ENCODE measurements at places on chromosomes 2 and 18. TPM values are rescaled to one million over a fixed set of nuclear protein-coding genes. Genes with fewer than 3 reads are reported as not detected.
A peak's percentile ranks its signal among the peaks of the same experiment; 100 is the strongest.

PSD4 gene
- 13.1 TPM for total RNA-seq

GALNT3 gene
- 3.5 TPM for total RNA-seq

TCF23 gene
- total RNA-seq: not detected

LRRC30 gene
- total RNA-seq: not detected

NGEF gene
- total RNA-seq: 0.81 TPM

SDC1 gene
- total RNA-seq: 3.1 TPM

ZNF407 gene
- 26.7 TPM for total RNA-seq

SERPINB4 gene
- not detected for total RNA-seq

POLE4 gene
- 12.8 TPM for total RNA-seq

NOL4 gene
- not detected for total RNA-seq

- no peaks in the 10 kb centered on the region for H3K4me1 ChIP-seq
- no peaks in the 10 kb centered on the region for H3K27me3 ChIP-seq
- no peak for DNase-seq
- no peak overlapping the region for H3K27ac ChIP-seq
Measured at GRCh38 chr2:145316496-145316895, 796.6 kb upstream of the ZEB2 start.

- H3K36me3 ChIP-seq: no peaks in the 10 kb centered on the region
- no peak overlapping the region for H3K27ac ChIP-seq
- no peaks in the 10 kb centered on the region for H3K27me3 ChIP-seq
- peaks cover 49% of the 10 kb centered on the region for H3K4me1 ChIP-seq
- DNase-seq: no peak
Measured at GRCh38 chr18:28115149-28115550, 61.8 kb downstream of the CDH2 start.

- no peak overlapping the region for H3K4me3 ChIP-seq
- H3K27ac ChIP-seq: no peak overlapping the region
- DNase-seq: no peak
- H3K36me3 ChIP-seq: no peaks in the 10 kb centered on the region
Measured at GRCh38 chr2:63769915-63770314, 71.8 kb upstream of the UGP2 start.

- H3K36me3 ChIP-seq: no peaks in the 10 kb centered on the region
- no peak overlapping the region for H3K4me3 ChIP-seq
- DNase-seq: no peak
- H3K4me1 ChIP-seq: no peaks in the 10 kb centered on the region
- no peaks in the 10 kb centered on the region for H3K27me3 ChIP-seq
- H3K27ac ChIP-seq: no peak overlapping the region
Measured at GRCh38 chr2:195782156-195782555, 125.1 kb downstream of the SLC39A10 start.

GRCh38 chr18:47746615-47747014 lies 183.8 kb downstream of the SMAD2 start:
- H3K27ac ChIP-seq: no peak overlapping the region
- H3K36me3 ChIP-seq: no peaks in the 10 kb centered on the region

GRCh38 chr2:113119111-113119510 lies 8.3 kb upstream of the IL1RN start:
- no peaks in the 10 kb centered on the region for H3K27me3 ChIP-seq
- H3K4me3 ChIP-seq: no peak overlapping the region
- no peaks in the 10 kb centered on the region for H3K4me1 ChIP-seq

DNA sequence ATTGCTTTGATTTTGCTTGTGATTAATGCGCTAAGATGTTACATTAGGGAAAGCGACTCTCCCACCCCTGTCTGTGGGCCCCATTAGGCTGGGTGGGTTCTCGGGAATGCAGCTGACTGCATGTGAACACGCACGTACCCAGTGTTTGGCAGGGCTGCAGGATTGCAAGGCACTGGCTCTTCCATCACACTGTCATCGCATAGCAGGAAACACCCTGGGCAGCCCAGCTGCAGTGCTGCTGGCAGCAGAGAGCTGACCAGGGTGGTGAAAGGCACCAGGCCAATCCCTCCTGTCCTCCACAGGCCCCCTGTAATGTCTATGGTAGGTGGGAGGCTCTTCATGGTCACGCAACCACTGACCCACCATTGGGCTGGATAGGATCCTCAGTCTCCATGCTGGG lies 34.4 kb upstream of the FZD7 start:
- H3K4me1 ChIP-seq: no peaks in the 10 kb centered on the region
- no peaks in the 10 kb centered on the region for H3K36me3 ChIP-seq
- no peak for DNase-seq
- H3K27me3 ChIP-seq: no peaks in the 10 kb centered on the region
- no peak overlapping the region for H3K4me3 ChIP-seq

DNA sequence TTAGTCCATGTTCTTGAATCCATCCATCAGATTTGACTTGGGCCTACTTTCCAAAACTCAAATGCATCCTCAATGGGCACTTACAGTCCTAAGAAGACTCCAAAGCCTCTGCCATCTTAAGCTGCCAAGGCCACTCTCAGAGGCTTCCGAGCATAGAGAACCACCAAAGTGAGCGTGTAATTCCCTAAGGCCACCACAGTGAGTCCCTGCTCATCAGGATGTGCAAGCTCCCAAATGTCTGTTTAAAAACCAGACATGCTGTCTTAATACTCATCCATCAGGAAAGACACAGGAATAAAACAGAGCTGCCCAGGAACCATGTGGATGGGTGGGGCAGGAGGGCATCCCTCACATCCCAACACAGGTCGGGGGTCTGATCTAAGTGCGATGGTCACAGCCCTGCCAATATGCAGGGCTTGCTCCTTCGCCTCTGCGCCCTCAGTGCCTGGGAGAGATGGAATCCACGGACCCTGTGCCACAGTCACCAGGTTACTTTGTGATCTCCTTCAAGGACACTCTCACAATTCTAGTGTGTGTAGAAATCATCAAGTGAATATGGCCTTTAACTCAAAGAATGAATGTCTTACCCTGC lies 80.4 kb downstream of the POLR1A start:
- peaks cover 33% of the 10 kb centered on the region for H3K36me3 ChIP-seq
- H3K27ac ChIP-seq: no peak overlapping the region
- peaks cover 29% of the 10 kb centered on the region for H3K4me1 ChIP-seq
- DNase-seq: no peak
- no peaks in the 10 kb centered on the region for H3K27me3 ChIP-seq

DNA sequence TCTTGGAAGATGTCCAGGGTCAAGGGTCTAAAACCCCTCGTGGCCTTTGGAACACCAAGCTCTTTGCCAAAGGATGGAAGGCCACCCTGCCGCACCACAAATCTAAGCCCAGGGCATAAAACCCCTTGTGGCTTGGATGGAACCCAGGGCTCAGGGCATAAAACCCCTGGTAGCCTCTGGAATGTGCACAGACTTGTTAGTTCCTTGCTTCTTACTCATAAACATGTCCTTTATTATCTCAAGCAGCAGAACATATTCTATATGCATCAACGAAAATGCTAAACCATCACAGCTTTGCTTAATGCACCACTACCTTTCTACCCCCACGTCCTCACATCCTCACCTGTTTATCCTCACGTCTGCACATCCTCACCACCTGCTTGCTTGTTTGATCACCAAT lies 998.0 kb downstream of the DSC3 start:
- no peak overlapping the region for H3K27ac ChIP-seq
- no peaks in the 10 kb centered on the region for H3K36me3 ChIP-seq
- no peaks in the 10 kb centered on the region for H3K4me1 ChIP-seq

DNA sequence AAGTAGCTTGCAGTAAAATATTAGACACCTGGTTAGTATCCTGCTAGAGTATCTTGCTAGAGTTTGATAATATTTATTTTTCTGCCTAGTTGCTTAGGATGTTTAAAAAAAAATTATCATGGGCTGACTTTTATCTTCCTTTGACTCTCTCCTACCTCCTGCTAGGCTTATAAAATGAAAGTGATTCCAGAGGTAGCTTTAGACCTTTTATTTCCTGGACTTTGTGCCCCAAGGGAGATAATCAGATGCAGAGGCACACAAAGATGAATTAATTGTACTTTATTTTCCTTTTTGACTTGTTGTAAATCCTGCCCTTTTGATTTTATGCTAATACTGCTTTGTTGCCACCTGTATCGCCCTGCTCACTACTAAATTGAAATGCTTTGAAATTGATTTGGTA lies 130.7 kb downstream of the WDSUB1 start:
- no peaks in the 10 kb centered on the region for H3K27me3 ChIP-seq
- DNase-seq: no peak
- H3K36me3 ChIP-seq: peaks cover under 1% of the 10 kb centered on the region
- no peaks in the 10 kb centered on the region for H3K4me1 ChIP-seq
- no peak overlapping the region for H3K27ac ChIP-seq

DNA sequence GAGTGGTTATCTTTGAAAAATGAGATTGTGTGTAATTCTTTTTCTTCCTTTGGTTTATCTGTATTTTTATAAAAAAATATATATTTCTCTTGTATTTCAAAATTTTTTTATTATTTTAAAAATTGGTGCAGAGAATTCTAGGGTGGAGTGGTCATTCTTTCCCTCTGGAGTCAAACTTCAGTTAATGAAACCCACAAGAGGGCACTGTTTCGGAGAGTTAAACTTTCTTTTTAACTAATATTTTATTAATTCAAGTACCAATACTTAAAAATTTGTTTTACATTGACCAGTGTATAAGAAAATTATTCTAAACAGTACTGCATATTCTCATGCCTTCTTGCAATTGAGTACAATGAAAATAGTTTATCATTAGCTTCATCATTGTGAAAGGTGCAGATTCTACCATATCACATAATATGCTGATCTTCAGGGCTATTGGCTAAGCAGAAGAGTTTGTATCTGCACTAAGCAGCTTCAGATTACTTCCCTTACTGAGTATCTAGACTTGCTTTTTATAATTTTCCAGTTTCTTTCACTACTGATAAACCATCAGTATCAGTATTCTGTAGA lies 50.1 kb downstream of the HS1BP3 start:
- peaks cover 29% of the 10 kb centered on the region for H3K4me1 ChIP-seq
- DNase-seq: no peak
- H3K27me3 ChIP-seq: no peaks in the 10 kb centered on the region
- H3K4me3 ChIP-seq: no peak overlapping the region
- no peaks in the 10 kb centered on the region for H3K36me3 ChIP-seq

DNA sequence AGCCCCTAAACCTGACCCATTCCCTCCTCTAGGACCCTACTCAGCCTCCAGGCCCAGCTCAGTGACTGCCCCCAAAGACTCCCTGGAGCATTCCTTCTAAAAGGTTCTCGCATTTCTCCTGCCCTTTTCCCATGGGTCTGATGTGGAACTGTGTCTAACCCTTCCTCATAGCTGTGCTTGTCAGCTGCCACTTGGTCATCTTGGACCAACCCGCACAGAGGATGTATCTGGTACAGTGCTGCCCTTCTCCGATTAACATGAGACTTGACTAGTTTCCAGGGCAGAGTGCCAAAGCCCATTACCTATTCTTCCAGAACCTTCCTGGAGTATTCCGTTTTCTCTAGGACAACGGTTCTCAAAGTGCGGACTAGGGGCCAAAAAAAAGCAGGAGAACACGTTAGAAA lies 518 bp upstream of the NFU1 start:
- peak overlapping the region; percentile 88 for H3K27ac ChIP-seq
- peak; percentile 10 for DNase-seq
- peaks cover 13% of the 10 kb centered on the region for H3K4me1 ChIP-seq
- H3K36me3 ChIP-seq: no peaks in the 10 kb centered on the region
- H3K4me3 ChIP-seq: peak overlapping the region; percentile 83

DNA sequence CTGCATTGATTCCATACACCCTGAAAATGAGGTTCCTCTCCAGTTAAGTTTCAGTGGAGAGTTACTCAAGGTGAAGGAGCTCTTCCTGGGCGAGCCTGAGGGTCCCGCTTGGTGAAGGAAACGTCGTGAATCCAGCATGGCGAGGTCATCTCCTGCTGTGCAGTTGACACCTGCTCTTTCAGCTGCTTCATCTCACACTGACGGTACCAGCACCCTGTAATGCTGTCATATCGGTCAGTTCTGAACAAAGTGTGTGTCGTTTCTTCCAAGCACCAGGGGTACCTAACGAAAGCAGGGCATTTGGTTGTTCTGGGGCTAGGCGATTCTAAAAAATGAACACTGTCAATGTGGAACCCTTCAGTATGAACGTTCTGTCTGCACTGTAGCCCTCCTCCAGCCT lies 52.6 kb downstream of the ITGB1BP1 start:
- no peak overlapping the region for H3K27ac ChIP-seq
- no peak for DNase-seq
- H3K27me3 ChIP-seq: no peaks in the 10 kb centered on the region
- H3K36me3 ChIP-seq: peaks cover 53% of the 10 kb centered on the region

- H3K4me3 ChIP-seq: no peak overlapping the region
- no peak for DNase-seq
- H3K4me1 ChIP-seq: peaks cover 6% of the 10 kb centered on the region
- no peak overlapping the region for H3K27ac ChIP-seq
Measured at GRCh38 chr2:25470806-25471205, 129.1 kb upstream of the DNMT3A start.

- H3K27me3 ChIP-seq: no peaks in the 10 kb centered on the region
- H3K4me1 ChIP-seq: no peaks in the 10 kb centered on the region
- H3K4me3 ChIP-seq: no peak overlapping the region
- no peaks in the 10 kb centered on the region for H3K36me3 ChIP-seq
- no peak for DNase-seq
Measured at GRCh38 chr2:146037334-146037870, 1517.5 kb upstream of the ZEB2 start.

DNA sequence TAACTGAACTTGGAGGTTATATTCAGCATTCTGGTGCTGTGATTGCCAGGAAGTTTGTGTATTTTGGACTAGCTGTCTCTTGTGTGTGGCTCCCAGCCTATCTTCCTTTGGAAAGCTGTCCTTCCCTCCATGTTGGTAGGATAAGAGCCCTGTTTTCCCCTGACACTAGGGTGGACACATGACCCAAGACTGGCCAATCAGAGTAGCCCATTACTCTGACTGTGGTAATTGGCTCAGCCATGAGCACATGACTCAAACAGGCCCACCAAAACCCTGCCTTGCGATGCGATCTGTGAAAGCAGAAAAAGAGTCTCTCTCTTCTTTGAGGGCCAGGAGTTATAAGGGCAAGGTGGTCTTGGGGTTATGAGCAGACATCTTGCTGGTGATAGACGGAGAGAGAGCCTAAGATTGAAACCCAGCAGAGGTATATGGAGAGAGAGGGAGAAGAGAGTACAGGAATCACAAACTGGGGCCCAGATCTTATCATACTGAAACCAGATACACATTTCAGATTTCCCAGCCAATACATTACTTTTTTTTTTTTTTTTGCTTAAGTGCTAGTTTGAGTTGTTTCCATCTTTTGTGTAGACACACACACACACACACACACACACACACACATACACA lies 45.3 kb upstream of the SERPINE2 start:
- no peaks in the 10 kb centered on the region for H3K27me3 ChIP-seq
- DNase-seq: no peak
- H3K4me3 ChIP-seq: no peak overlapping the region
- no peaks in the 10 kb centered on the region for H3K4me1 ChIP-seq
- no peak overlapping the region for H3K27ac ChIP-seq

DNA sequence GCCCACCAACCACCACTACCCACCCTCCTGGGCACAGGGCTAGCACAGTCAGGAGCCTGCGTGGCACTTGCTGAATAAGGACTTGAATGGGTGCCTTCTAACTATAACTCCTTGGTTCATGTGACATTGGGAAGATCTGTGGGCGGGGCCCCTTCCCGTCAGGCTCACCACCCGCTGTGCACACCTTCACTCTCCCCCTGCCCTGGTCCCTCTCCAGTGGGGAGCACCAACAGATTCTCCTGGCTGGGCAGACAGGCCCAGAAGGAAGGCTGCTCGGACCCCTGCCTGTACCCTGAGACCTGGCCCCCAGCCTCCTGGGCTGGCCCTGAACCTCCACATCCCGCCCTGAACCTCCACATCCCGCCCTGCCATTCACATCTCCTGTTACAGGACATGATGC lies 33.4 kb upstream of the POMC start:
- H3K4me1 ChIP-seq: peaks cover 3% of the 10 kb centered on the region
- no peaks in the 10 kb centered on the region for H3K36me3 ChIP-seq
- no peaks in the 10 kb centered on the region for H3K27me3 ChIP-seq
- DNase-seq: no peak
- no peak overlapping the region for H3K4me3 ChIP-seq
